ENCODE measurements at places on chromosomes 4 and X.

DNA sequence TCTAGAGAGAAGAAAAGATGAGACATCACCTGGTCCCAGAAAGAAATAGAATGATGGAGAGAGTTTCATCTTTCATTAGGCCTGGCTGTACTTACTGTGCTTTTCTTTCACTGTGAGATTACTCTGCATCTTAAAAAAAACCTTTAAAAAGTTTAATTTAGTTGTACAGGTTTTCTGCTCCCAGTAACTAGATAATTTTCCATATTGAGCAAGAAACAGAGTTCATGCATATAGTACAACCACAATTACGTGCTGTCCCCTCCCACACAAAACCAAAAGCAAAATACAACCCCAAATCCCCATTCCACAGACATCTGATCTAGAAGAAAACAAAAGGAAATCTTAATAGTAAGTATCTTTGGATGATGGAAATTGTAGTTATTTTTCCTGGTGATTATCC lies 371.2 kb downstream of the SH2D1A start:
- no peak for DNase-seq

DNA sequence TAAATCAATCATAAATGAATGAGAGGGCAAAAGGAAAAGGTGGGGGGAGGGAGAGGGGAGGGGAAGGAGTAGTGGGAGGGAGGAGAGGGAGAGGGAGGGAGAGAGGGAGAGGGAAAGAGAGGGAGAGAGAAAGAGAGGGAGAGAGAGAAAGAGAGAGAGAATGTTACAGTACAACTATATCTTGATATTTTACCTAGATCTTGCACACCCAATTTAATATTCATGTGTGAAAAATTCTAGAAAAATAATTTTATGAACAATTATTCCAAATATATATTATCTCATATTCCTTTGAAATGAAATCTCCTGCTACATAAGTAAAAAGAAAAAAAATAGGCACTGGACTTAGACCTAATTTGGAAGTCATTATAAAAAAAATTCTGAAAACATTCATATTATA lies 120.0 kb downstream of the SCLT1 start:
- DNase-seq: no peak

DNA sequence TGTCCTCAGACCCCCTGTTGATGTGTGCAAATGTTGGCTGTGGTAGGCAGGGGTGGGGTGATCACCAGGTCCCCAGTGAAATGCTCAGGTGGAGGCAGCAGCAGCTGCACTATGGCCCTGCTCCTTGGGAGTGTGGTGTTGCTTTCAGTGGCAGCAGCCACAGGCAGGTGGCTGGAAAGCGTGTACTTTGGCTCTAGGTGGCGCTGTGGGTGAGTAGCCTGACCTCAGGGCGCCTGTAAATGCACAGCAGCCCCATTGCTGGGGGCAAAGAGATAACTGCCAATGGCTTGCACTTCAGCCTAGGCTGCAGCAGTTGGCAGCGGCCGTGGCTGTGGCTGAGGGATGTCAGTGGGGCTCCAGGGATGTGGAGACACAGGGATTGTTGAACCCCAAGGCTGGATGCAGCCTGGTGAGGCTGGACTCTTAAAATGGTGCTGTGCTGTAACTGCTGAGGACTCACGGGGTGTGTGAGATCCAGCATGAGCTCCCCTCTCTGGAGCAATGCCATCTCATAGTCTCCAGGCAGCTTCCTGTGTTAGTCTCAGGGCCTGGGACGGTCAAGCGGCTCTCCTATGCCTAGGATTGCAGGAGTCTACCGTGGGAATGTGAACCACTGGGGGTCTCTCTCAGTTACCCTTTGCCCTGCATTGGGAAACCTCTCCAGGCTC lies 421.7 kb upstream of the HTR2C start:
- DNase-seq: peak; percentile 21

GRCh38 chr4:106773076-106773905 lies 262.8 kb downstream of the DKK2 start:
- DNase-seq: no peak

GRCh38 chr4:80731436-80731835 lies 299.1 kb upstream of the BMP3 start:
- no peak for DNase-seq

GRCh38 chr4:47968847-47969246 lies 47.6 kb downstream of the CNGA1 start:
- DNase-seq: no peak

DNA sequence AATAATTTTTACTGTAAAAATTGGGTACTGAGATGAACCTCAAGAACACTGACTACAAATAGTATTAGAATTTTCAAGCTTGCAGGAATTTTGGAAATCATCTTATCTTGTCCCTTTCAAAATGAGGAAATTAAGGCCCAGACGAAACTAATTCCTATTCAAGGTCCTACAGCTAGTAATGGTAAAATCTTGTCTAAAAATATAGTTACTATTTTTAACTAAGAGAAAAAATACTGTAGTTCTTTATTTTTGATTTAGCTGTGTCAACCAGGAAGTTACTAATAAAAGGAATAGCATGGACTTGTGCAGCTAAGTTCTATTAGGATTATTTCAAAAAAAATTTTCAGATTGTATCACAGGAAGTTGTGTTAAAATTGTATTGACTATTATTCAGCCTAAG lies 12.7 kb downstream of the PRIMPOL start:
- DNase-seq: no peak

DNA sequence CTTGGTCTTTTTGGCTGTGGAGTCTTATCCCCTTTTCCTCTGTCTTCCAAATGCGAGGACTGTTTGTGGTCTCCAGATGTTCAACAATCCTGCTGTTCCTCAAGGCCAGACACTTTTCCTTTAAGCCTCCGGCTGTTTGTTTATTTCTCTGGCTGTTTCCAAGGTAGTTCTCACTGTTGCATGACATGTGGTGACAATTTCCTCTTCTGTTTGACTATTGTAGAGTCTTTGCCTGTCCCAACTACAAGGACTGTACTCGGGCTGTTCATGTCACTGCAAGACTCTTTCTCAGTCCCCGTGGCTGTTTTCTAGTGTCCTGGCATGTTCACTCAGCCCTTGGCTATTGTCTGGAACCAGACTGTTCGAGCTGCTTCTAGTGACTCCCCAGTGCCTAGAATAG lies 50.6 kb downstream of the ZNF157 start:
- DNase-seq: no peak
